ENCODE measurements at places on chromosomes 3 and 15.

DNA sequence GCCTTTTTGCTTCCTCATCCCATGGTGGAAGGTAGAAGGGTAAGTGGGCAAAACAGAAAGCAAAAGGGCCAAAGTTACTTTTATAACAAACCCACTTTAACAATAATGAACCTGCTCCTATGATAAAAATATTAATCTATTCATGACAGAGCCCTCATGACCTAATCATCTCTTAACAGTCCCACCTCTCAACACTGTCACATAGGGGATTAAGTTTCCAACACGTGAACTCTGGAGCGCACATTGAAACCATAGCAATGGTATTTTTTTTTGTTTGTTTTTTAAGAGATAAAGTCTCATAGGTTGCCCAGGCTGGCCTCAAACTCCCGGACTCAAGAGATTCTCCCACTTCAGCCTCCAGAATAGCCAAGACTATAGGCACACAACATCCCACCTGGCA lies 30.7 kb downstream of the KATNBL1 start:
- DNase-seq, result no peak

DNA sequence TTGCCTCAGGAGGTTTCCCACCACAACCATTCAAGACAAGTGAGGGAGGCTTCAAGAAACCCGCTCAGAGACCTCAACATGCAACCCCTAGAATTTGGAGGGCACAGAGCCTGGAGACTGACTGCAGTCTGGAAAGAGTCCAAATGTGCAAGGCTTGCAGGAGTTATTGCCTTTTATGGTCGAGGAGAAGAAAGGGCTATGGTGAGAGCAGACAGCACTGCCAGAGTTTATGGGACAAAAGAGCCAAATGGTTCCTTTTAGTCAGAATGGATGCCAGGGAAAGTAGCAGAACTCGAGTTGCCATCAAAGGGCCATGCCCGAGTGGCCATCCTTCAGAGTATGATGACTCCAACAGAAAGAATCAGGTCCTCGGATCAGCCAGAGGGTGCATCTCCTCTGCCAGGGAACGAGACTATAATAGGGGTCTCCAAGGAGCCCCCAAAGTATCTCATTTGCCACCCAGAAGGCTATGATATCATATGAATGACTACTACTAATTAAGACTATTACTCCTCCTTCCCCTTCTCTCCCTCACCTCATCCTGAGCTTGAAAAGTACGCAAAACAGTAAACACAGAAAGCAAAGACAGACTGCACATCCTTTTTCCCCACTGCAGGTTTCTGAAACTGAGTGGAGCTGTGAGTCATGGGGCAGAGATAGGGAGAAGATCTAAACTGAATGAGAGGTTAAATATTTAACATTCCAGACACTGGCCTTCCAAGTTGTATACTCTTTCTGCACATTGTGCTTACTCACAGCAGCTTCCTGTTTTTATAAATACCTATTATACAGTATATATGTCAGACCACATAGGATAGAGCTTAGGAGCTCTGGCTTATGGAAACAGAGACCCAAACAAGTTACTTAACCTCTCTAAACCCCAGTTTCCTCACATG lies 33.9 kb upstream of the TMCO5A start:
- no peak for DNase-seq

DNA sequence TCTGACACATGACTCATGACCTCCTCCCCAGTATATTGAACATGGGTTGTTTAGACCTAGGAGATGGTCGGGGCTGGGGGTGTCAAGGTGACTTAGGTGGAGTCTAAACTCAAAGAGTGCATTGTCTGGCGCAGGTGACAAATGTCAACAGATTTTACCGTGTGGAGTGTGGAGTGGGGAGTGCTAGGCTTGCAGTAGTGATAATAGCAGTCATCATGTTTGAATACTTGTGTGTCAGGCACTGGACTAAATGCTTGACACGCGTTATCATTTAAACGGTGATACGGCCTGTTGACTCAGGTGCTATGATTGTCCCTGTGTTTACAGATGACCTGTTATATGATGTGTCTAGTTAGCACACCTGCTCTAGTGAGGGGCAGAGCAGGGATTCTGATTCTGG lies 30.8 kb downstream of the MUC20 start:
- DNase-seq, result no peak

DNA sequence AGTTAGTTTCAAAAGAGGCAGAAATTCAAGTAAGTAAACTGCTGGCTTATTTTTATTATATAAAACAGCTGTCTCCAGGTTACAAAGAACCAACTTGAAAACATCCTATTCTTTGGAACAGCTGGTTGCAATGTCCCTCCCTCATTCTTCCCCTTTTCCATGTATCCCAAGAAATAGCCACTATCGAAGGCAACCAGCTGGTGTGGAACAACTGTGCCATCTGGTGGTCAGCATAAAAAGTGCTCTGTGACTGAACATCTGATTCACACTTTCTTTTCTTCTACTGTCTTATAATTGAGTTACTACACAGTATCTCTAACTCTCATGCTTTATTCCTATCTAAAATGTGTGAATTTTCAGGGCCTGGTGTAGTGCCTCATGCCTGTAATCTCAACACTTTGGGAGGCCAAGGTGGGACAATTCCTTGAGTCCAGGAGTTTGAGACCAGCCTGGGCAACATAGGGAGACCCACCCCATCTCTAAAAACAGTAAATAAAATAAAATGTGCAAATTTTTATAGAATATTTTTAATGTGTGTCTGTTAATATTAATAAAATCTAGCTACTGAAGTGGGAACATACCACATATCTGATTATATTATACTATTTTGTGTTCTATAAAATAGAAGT lies 9.6 kb downstream of the OSBPL11 start:
- DNase-seq, result peak; percentile 48

GRCh38 chr3:177330779-177331178 lies 133.5 kb upstream of the TBL1XR1 start:
- DNase-seq, result no peak

DNA sequence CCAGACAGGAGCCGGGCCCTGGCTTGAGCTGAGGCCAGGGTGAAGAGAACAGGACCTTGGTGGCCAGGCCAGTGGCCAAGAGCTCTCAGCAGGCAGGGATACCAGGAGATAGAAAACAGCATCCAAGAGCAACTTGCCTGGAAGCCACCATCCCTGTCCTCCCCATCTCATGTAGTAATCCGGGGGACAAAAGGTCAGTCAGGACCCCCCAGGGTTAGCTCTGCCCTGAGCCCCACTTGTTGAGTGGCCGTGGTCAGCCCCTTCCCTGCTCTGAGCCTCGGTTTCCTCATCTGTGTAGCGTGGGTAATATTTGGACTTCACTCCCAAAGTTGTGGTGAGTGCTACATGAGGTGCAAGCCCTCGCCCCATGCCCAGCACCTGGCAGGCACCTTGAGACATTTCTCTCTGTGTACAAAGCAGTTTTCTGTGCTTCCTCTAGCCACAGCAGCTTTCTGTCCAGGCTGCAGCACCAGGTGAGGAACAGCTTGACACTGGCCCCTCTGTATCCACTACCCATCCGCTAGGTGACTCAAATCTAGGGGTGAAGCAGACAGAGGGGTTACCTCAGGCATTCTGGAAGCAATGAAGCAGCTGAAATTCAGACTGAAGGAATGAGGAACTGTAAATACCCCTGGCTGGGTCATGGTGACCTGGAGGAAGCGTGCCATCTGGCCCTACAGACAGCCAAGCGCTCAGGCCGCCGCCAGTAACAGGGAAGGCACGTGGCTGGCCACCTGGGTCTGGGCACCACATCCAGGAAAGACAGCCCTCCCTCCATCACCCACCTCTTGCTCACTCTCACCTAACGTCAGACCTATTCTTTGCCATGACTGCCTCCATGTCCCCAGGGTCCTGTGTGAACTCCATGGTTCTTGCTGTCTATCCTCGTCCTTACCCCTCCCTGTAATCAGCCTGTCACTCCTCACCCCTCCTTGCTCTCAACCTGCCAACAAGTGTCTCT lies 6.7 kb downstream of the CISH start:
- no peak for DNase-seq

DNA sequence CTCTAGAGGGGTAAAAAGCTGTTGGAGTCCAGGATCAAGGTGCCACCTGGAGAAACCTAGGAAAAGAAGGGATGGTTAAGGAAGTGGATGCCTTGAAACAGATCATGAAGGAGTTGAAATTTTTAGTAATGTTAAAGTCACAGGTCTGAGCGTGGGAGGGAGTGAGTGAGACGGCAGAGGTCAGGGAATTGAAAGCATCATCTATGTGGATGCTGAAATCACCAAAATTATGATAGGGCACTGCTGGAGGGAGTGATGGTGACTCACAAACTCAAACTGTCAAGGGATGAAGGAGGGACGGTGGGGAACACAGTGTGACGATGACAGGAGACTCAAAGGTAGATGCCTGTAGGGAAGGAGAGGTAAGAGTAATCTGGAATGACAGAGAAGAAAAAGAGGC lies 205.7 kb downstream of the OSBPL10 start:
- DNase-seq, result no peak

- no peak for DNase-seq
Measured at GRCh38 chr15:89780601-89781000, 4.5 kb downstream of the MESP2 start.

DNA sequence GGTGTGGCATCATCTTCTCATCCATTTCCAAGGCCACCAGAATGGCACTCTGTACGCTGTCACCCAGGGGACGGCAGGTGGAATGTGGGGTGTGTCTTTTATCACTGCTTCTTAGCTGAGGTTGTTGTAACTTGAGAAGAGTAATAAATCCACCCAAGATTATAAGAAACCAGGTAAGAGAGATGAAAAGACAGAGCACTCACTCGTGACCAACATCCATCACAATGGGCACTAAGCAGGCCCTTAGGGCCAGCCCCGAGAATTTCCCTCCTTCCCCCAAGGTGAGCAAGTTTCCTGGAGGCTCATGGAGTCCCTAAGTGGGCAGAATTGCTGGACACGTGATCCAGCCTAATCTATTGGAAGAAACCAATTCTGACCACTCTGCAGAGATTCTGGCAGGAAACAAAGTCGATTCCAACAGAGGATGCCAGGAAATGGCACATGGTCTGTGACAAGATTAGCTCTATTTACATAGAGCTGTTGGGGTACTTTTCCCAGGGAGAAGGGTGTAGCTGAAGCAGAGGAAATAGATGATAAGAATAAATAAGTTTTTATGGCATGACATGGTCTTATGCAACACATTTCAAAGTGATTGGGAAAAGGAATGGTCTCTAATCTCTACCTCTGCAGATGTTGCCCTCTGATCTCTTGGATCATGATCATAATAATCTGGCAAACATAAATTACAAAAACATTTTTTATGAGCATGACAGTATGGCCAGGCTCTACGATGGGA lies 22.5 kb downstream of the SLC6A20 start:
- DNase-seq, result no peak

DNA sequence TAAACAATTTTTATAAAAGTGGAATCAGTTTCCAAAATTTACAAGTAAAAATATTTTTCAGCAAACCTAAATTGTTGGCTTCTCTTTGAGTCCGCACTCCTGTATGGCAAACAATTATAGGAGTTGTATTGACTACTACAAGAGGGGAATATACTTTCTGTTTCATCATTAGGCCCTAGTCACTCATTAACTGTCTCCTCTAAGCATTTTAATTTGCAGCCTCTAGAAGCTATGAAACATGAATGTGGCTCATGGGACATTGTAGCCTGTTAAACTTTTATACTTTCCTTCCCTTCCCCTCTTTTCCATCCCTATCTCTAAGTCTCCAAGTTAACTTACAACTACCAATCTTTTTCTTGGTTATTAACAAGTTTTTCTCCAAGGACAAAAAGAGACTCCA lies 58.9 kb upstream of the CBLB start:
- no peak for DNase-seq

- no peak for DNase-seq
Measured at GRCh38 chr3:184378651-184379357, 797 bp upstream of the THPO start.

GRCh38 chr3:11438646-11439045 lies 166.4 kb downstream of the ATG7 start:
- DNase-seq, result no peak

GRCh38 chr15:81895723-81896122 lies 150.1 kb downstream of the MEX3B start:
- DNase-seq, result no peak

- no peak for DNase-seq
Measured at GRCh38 chr3:14884665-14885064, 62.7 kb upstream of the NR2C2 start.

DNA sequence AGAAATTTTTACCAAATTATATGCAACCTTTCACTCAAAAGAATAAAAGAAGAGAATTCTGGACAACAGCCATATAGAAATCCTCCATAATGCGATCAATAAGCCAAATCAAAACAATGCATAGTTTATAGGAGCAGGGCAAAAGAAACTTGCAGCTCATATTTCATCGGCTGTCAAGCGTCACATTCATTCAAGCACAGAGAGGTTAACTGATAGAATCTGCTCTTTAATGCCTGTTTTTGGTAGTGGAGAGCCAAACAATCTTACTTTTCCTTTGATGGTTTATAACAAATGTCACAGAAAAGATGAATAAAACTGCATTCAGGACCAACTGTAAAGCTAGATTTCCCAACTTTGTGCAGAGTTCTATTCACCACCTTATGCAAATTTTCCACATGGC lies 35.4 kb downstream of the PRTG start:
- no peak for DNase-seq

DNA sequence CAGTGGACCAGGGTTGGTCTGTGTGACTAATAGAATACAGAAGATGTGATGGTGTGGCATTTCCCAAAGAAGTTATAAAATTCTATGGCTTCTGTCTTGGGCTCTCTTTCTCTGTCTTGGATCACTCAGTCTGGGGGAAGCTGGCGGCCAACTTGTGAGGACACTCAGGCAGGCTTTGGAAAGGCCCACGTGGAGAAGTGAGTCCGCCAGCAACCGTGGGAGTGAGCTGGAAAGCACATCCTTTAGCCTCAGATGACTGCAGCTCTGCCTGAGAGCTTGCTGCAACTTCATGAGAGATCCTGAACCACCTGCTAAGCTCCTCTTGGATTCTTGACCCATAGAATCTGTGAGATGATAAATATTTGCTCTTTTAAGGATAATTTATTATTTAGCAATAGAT lies 72.0 kb upstream of the RASGRP1 start:
- DNase-seq, result no peak

- no peak for DNase-seq
Measured at GRCh38 chr15:31481142-31481541, 154.5 kb downstream of the KLF13 start.

- DNase-seq, result peak; percentile 13
Measured at GRCh38 chr15:67433495-67434099, 87.3 kb upstream of the C15orf61 start.

GRCh38 chr3:129503471-129504291 lies 24.8 kb upstream of the RHO start:
- DNase-seq, result no peak
